ENCODE measurements at places on chromosomes 5 and 9.

- no peak for DNase-seq
Observed at GRCh38 chr9:5592904-5593303, 36.0 kb upstream of the RIC1 start.

- no peak for DNase-seq
Observed at GRCh38 chr5:119354537-119355243, 1.1 kb upstream of the TNFAIP8 start.

DNA sequence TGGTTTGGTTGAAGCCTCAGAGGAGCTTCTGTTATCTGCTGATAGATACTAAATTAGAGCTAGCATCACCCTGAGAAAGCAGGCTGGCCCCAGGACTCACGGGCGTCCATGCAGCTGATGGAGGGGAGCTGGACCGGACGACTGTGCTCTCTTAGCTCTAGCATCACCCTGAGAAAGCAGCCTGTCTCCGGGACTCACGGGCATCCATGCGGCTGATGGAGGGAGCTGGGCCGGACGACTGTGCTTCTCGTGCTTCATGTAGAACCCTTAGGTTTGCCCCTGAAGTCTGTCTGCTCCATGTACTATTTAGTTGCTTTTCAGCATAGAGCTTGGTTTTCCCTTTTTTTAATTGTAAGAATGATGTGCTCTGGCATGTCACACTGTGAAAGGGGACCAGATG lies 16.3 kb upstream of the LTC4S start:
- no peak for DNase-seq

- DNase-seq: no peak
Observed at GRCh38 chr5:38926121-38926520, 80.3 kb downstream of the OSMR start.

DNA sequence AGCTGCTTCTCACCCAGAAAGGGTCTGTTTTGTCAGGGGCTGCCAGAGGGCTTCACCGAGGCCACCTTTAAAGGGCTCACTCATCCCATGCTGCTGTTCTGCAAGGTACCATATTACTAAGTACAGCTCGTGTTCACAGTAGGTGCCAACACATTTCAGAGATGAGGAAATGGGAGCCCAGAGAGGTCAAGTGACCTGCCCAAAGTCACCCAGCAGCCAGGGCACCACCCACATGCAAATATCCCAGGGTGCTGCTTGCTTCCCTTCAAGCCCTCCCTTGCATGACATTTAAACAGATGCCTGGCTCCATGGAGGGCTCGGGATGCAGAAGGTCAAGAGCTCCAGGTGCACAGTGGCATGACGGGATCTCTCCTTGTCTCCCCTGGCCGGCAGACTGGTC lies 123.5 kb upstream of the SARDH start:
- no peak for DNase-seq

GRCh38 chr5:163363389-163363788 lies 74.0 kb upstream of the CCNG1 start:
- no peak for DNase-seq

DNA sequence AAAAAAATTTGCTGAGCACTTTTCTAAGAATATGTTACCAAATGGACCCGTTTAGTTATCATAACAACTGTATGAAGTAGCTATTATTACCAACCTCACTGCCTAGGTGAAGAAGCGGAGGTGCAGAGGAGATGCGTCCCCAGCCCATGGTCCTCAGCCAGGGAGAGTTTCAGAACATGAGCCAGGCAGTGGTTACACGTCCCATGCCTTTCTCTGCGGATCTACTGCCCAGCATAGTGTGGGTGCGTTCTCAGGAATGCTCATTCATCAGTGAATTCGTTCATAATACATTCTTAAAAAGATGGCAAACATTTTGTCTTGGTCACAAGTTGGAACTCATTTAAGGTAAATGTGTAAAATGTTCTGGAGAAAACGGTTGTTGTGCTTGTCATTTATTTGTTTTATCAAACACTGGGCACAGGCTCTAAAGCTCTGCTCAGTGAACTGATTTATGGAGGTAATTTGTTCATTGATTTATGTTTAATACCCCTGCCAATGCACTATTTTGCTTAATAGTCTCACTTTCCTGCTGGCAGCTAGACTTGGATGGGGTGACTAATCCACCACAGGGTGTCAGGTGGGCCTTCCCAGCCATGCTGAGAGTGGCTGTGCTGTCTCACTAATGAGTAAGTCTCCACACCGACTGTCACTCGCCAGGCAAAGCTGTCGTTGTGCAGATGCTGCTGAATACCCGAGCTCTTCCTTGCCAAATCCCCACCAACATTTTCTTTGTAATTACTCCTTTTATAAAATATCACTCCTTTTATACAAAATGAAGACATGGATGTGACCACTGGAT lies 248.8 kb downstream of the TENT4A start:
- DNase-seq: no peak

- DNase-seq: no peak
Observed at GRCh38 chr9:70444904-70445303, 30.4 kb upstream of the KLF9 start.

GRCh38 chr5:5179079-5179478 lies 38.9 kb downstream of the ADAMTS16 start:
- no peak for DNase-seq

- no peak for DNase-seq
Observed at GRCh38 chr9:126690431-126691051, 76.8 kb downstream of the LMX1B start.

- DNase-seq: no peak
Observed at GRCh38 chr9:108617676-108618075, 238.1 kb downstream of the ACTL7B start.

DNA sequence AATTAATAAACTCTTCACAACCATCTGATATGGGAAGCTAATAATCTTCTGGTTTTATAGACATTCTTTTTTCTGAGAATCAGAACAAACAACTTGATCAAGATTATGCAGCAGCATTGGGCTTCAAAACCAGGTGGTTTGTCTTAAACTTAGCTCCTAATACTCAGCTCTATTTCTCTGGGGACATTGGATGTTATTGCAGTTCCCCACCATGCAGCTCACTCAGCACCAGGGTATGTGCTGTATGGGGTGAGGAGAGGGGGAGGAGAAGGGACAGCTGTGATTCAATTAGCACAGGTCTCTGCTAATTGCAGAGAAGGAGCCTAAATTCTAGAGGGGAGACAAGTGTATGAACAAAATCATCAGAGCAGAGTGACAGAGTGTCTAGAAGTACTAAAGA lies 210.7 kb upstream of the TNC start:
- no peak for DNase-seq

GRCh38 chr5:156920042-156920860 lies 42.8 kb downstream of the TIMD4 start:
- DNase-seq: no peak

GRCh38 chr5:60673334-60673733 lies 26.6 kb downstream of the DEPDC1B start:
- DNase-seq: no peak

DNA sequence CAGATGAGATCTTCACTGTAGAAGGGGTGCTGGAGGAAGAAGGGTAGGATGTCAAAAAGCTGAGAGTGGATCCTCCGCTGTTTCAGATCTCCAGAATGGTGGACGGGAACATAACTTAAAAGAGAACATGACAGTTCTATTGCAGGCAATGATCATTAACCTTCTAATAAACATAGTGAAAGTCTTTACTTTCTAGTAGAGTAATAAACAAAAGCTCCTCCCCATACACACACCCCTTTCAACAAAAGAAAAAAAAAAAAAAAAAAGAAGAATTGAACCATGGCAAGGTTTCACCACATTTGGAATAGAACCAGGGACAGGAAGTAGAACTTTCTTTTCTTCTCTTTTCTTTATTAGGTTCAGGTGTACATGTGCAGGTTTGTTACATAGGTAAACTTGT lies 768.1 kb upstream of the RIOK2 start:
- no peak for DNase-seq

- no peak for DNase-seq
Observed at GRCh38 chr5:73950441-73950873, 324.5 kb downstream of the ARHGEF28 start.

- DNase-seq: no peak
Observed at GRCh38 chr5:122170620-122171019, 41.3 kb downstream of the ZNF474 start.

- DNase-seq: no peak
Observed at GRCh38 chr5:53448851-53449250, 31.6 kb upstream of the FST start.

DNA sequence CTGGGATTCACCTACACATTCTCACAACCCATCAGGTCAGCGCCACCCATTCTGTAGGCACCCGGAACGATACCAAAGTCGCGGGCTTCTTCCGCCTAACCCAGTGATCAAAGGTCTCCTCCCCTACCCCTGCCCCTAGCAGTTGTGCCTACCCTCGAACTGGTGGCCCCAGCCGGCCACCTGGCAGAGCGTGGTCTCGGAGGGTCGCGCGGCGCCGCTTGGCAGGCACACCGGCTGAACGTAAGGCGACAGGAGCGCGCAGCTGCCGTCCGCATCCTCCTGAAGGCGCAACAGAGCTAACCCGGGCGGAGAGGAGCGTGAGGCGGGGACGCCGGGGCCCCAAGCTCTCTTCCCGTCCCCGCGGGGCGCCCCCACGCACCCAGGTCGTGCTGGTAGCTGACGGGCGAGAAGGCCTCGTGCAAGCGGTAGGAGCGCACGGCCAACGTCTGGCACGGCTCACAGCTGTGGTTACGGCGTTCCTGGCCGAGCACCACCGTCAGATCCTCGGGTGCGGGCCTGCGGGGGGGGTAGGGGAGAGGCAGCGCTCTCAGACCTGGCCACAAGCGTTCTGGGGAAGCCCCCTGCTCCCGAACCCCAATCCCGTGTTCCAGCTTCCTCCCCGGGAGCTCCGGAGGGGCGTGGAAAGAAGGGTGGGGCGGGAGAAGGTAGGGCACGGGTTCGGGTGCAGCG lies 2.8 kb upstream of the PFN3 start:
- no peak for DNase-seq

DNA sequence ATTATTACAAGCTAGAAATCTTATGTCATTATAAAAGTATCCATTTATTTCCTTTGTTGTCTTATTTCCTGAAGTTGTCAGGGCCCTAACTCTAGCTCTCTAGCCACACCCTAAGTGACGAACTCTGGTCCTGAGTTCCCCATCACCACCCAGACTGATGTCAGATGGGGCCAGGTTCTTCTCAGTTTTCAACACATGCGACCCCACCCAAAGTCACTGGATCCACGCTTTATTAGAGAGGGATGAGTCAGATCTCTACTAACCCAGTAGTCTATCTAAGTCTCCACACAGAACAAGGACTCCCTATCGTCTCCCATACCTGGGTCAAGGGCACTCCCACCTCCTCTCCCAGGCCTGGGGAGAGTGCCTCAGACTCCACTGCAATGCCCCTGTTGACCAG lies 6.8 kb upstream of the FEM1C start:
- DNase-seq: no peak

DNA sequence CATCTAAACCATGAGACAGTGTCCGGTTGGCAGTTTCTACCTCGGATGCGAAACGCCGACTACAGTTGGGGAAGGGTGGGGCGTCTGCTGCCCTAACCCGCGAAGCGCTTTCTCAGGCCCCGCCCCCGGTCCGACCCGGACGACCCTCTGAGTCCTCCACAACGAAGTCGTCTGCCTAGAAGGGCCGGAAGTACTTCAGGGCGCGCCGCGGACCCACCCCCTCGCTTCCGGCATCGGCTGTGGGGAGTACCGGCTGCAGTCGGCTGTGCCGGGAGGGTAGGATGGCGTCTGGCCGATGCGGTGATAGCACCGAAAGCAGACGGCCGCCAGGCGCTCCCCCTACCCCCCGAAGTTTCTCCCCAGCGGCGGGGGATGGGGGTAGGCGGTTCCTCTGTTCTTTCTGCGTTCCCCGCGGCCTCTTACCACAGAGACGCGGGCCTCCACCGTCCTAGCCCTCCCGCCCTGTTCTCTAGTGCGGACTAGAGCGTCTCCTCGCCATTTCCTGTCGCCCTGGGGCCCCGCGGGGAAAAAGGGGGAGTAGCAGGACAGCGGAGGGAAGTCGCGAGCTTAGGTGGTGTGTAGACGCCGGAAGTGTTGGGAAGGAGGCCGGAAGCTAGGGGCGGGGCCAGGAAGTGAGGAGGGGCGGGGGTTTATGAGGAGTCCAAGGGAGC lies at the start of gene TRIM41:
Gene TRIM41, plus strand, starts transcription at position 224 of the 671 bp plus-strand sequence. CDS start 719 bp downstream, outside the sequence.
- DNase-seq: no peak

DNA sequence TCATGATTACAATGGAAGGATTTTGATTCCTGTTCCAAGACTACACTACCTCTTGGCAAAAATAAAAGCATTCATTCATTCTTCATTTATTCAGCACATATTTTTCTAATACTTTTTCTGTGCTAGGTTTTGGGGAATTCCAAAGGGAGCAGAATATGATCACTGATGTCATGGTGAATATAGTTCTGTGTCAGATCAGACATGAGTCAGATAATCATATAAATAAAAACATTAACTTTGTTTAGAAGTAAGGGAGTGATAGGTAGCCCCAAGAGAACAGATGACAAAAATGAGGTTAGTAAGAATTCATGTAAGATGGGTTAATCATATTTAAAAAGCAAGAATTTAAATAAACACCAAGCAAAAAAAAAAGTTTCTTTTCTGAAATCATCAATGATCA lies 94.1 kb upstream of the RANBP6 start:
- DNase-seq: no peak

DNA sequence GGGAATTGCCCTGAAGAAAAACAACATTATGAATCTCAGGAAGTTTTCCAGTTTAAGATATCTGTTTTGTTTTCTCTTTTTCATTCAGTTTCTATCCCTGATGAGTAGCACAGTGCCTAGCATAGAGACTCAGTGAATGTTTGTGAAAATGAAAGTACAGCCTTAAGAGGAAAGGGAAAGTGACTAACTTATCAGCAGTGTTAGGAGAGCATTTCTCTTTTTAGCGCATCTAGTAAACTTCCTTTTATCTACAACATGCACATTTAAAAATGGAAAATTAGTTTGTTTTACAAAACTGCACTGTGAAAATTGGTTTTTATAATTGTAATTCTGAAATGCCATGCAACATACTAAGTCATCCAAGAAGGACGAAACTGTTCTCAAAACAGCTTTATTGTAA lies 110.8 kb downstream of the SMARCA2 start:
- DNase-seq: no peak

- no peak for DNase-seq
Observed at GRCh38 chr5:2276101-2276500, 393.4 kb upstream of the IRX4 start.

- no peak for DNase-seq
Observed at GRCh38 chr5:31378838-31379237, 153.1 kb downstream of the DROSHA start.

- DNase-seq: no peak
Observed at GRCh38 chr5:51380603-51381207, 2.5 kb upstream of the ISL1 start.

GRCh38 chr9:124760719-124761118 lies 10.4 kb downstream of the NR6A1 start:
- no peak for DNase-seq

GRCh38 chr5:11197726-11198125 lies 436.7 kb upstream of the DAP start:
- no peak for DNase-seq

Data from NCI-H1417 treated with DMSO at 0.1 percent for 48 hours (cell line).